Stimulated activated CD4-positive, alpha-beta T cell treated with anti-CD3 and anti-CD28 coated beads, TNF-alpha, amount 100 ng/mL, for 48 hours (primary cell): ENCODE measurements at places on chromosomes 1 and 21.

DNA sequence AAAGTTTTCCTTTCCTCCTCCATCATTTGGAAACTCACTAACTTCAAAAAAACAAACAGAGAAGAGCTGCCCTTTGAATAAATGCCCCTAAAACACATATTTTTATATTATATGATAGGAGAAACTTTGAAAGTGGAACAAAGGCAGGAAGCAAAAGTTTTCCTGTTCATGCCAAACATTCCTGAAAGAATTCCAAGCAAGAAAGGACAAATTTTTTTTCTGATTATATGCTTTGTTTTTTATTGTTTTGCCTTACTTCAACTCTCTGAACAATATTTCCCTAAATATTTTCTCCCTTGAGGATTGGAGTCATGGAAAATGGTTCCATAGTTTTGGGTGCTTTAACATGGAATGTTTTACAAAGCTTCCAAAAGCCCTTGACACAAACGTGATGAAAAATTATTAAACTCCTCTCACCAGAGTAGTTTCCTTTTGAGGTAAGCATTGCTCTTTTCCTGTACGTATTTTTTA, 638.5 kb upstream of the CAMK1G start:
- DNase-seq, result no peak

GRCh38 chr21:36388835-36389234, 3.6 kb downstream of the CHAF1B start:
- DNase-seq, result no peak

DNA sequence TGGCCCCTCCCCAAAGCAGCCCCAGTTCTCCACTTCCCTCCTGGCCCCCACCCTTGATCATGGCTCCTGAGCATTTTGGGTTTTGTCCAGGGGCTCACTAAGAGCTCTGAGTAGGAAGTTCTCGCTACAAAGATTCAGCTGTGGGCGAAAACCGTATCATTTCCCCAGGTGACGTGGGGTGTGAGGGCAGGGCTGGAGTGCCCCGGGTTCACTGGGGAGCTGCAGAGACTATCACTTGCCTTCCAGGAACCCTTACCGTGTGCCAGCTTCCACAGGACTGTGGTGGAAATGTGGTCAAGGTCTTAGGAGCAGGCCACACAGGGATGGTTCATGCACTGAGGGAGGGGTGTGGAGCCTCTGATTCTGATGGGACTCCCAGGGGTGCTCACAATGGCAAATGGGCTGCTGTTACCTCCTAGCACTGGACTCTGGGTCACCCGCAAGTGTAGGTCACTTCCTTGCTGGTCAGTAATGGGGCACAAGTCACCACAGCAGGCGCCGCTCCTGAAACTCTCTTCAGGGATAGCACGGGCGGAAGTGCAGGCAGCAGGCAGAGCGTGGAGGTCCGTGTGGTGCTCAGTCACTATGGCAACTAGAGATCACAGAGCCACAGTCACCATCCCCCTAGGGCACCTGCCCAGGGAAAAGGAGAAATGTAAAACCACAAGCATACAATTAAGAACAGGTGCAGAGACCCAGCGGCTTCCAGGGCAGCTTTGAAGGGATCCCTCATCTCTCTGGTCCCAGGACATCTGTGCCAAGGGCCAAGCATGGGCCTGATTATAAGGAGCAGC, 35.4 kb downstream of the RSPH1 start:
- DNase-seq, result no peak

- DNase-seq, result no peak
Measured at GRCh38 chr1:81681601-81682266, 119.0 kb upstream of the ADGRL2 start.

GRCh38 chr1:88462488-88463261, 221.4 kb upstream of the PKN2 start:
- no peak for DNase-seq

DNA sequence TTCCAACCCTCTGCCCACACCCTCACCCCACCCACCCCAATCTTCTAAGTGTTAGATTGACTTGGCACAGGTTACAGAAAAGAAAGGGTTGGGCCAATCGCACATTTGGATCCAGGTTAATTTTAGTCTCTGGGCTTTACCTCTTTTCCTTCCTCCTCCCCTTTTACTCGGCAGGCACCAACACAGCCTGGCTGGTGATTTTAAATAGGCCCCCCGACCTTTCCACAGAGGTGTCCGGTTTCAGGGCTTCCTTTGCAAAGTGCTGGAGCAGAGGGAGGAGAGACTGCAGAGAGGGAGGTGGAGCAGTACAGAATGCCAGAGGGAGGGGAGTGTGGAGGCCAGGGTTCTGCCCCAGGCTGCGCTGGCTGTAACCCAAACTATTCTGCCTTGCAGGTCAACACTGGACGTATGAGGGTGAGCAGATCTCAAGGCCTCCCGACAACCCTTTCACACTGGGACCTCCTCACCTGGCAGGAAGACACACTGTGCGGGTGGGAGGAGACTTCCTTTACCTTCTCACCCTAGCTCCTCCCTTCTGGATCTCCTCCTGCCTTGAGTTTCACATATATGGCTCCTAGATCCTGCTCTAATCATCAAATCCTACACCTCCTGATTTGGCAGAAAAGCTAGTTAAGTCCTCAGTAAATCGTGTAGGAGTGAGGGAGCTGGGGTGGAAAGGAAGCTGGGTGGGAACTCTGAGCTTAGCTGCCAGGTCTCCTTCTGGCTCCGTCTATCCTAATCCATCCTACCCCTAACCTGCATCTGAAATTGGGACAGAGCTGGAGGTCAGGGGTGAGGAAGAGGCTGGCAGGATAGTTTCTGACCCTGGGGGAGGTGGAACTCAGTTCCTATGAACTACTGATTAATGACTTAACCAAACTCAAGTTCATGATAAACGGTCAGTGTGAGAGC, 2.4 kb downstream of the CA14 start:
- DNase-seq, result no peak

GRCh38 chr1:2392686-2393085, 1.0 kb downstream of the RER1 start:
- no peak for DNase-seq
